Testis (tissue), 5 donors: ENCODE measurements at places on chromosomes 12 and 14. TPM values are rescaled to one million over a fixed set of nuclear protein-coding genes. Genes with fewer than 3 reads are reported as not detected.

- no peak for DNase-seq
Measured at GRCh38 chr12:100185361-100185894, 15.2 kb upstream of the ACTR6 start.

Gene ARF6
- 45.2 TPM for total RNA-seq

DNA sequence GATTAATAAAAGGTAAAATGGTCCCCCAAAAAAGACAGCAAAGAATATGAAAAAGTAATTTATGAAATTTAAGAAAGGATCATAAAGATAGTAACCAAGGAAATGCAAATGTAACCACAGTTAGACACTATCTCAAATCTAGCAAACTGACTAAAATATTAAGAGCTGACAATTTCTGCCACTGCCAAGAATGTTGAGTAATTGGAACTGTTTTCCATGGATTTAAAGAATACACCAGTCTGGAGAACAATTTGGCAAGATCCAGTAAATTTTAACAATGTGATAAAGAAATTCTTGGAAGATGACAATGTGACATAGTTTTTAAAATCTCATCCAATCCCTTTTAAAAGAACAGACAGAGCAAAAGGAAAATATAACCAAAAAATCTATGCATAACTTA is 798.0 kb upstream of the MGAT4C start:
- no peak for DNase-seq

DNA sequence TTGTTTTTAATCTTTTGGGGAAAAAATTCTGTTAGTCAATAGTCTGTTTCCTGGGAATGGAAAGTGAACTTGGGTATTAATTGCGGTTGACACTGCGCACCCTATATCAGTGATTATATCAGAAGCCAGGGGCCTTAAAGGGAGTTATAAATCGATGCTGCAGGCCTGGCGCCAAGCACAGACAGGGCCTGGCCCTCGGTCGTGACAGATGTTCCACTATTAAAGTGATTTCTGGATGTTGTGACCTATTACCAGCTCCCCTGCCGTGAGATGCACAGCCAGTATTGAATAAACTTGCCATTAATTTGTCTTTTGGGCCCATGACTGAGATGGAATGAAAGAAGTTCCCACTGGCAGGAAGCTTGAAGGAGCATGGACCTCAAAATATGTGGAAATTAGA is 45.1 kb upstream of the KITLG start:
- no peak for DNase-seq

Gene DRAM1
- total RNA-seq = 4.4 TPM
